Stimulated activated CD4-positive, alpha-beta T cell treated with anti-CD3 and anti-CD28 coated beads, Interleukin-12 subunit alpha, Interleukin-12 subunit beta, amount 100 ng/mL, for 4 hours (primary cell): ENCODE measurements at places on chromosomes 6 and 20.

DNA sequence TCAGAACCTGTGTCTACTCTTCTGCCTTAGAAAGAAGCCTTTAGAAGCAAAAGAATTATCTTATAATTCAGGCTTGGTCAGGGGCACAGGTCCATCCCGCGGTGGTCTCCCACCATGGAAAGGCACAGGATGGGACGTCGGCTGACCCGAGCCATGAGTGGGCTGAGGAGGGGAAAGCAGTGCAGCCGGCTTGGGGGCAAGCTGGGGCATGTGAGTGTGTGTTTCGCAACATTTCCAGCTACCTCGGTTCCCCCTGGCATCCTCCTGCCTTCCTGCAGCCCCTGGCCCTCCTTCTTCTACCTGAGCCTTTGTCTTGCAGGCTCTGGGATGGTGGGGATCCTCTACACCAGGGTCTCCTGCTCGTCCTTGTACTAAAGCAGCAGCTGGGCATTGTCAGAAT, 29.1 kb upstream of the FOXC1 start:
- DNase-seq: no peak

- DNase-seq: no peak
Measured at GRCh38 chr6:15337582-15337981, 91.7 kb downstream of the JARID2 start.

- peak; percentile 9 for DNase-seq
Measured at GRCh38 chr20:50366270-50367103, 143.7 kb upstream of the PTPN1 start.

DNA sequence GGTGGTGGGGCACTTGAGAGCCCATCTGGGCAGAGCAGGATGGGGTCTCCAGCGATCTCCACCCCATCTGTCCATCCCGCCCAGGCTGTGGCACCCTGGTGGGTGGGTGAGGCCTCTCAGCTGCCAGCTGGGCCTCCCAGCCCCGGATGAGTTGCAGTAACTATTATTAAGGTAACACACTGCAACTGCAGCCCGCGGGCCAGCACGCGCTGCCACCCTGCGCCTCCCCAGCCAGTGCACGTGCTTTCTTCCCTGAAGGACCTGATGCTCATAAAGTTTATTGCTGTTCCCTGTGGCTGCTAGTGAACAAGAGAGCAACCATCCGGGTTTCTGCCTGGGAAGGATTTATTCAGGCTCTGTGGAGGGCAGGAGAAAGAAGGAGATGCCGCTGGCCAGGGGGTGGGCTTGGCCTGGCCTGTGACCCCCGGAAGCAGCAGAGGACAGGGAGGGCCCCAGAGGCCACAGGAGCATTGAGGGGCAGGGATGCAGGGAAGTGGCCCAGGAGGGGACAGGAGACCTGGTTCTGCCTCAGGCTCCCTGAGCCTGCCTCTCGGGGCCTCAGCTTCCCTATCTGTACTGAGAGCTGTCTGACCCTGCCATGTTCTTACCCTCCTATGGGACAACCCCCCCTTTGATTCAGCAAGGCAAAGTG, 1.7 kb downstream of the IP6K3 start:
- no peak for DNase-seq

DNA sequence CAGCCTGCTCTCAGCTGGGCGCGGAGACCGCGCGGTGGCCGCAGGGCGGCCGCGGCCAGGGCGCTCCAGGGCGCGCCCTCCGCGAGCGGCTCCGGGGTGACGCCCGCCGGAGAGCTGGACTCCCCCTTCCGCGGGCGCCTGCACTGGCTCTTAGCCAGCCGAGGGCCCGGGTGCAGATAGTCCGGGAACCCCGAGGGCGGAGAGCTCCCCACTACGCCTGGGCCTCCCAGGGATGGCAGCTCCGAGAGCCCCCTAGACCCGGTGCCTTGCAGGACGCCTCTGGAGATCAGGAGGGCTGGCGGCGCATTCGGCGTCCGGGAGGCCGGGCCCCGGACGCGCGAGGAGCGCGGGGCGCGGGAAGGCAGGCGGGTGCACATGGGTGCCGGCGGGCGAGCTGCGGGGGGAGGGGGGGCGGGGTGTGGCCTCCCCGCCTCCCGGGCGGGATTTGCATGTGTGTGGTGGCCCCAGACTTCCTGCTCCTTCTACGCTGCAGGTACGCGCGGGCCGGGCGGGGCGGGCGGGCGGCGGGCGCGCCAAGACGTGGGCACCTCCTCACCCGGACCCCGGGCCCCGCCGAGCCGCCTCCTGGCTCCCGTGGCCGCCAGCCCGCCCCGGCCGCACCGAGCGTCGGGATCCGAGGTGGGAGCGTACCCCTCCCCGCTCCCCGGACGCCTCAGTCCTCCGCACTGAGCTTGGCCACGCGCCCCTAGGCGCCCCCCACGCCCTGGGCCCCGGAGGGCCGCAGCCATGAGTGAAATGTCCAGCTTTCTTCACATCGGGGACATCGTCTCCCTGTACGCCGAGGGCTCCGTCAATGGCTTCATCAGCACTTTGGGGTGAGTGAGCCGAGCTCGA, at the start of gene ITPR3:
Gene ITPR3 (plus strand): TSS at position 467 of the 855 bp plus-strand sequence. CDS start 281 bp downstream, at position 748.
- DNase-seq: peak; percentile 71

DNA sequence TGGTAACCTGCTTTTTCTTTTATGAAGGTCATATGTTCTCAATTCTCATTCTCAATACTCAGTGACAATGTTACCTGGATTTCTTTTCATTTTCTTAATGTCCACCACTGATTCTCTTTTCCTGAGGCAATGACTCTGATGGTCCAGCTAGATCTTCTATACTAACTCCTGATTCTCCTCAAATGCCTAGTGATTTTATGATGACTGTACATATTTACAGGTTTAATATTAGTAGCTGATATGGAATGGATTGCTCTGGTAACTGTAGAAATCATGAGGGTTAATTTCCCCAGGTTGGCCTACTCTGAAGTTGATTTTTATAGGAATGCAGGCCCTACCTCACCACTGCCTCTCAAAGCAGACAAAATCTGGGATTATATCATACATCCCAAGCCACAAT, 308.6 kb upstream of the CNR1 start:
- no peak for DNase-seq

- peak; percentile 45 for DNase-seq
Measured at GRCh38 chr6:119742188-119742803, 392.7 kb upstream of the MAN1A1 start.
